OCI-LY7 (cell line): ENCODE measurements at places on chromosomes 6 and 20.

DNA sequence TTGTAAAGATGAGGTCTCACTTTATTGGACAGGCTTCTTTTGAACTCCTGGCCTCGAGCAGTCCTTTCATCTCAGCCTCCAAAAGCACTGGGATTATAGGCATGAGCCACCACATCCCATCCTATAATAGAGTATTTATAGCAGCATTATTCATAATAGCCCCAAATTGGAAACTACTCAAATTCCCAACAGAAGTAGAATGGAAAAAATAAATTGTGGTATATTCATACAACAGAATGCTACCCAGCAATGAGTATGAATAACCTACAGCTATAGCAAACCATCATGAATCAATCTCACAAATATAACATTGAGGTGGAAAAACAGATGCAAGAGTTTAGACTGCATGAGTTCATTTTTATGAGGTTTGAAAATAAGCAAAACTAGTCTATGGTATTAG, 84.8 kb upstream of the BTBD3 start:
- no peak for DNase-seq

GRCh38 chr6:108565091-108565766, 4.5 kb downstream of the FOXO3 start:
- peak; percentile 94 for DNase-seq

GRCh38 chr20:11249683-11250082, 575.9 kb upstream of the JAG1 start:
- DNase-seq: no peak

- no peak for DNase-seq
These were observed 6.0 kb downstream of the CLPSL1 start for GRCh38 chr6:35786810-35787209.

DNA sequence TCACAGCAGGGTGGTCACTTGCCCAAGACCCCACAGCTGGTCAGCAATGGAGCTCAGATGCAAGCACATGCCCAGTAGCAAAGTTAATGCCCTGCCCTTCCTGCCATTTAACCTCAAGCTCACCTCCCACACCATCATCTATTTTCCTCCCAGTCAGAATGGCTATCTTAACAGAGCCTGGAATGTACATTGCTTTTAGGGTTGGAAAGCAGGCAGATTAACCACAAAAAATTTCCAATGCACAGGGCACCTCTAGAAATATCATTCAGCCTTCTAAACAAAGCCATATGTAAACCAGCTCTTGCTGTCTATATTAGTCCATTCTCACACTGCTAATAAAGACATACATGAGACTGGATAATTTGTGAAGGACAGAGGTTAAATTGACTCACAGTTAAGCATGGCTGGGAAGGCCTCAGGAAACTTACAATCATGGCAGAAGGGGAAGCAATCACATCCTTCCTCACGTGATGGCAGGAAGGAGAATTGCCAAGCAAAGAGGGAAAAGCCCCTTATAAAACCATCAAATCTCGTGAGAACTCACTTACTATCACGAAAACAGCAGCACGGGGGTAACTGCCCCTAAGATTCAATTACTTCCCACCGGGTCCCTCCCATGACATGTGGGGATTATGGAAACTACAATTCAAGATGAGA, 106.9 kb downstream of the FYN start:
- no peak for DNase-seq
